IPS DF 6.9 (cell line): ENCODE measurements at places on chromosomes 2 and 18.

DNA sequence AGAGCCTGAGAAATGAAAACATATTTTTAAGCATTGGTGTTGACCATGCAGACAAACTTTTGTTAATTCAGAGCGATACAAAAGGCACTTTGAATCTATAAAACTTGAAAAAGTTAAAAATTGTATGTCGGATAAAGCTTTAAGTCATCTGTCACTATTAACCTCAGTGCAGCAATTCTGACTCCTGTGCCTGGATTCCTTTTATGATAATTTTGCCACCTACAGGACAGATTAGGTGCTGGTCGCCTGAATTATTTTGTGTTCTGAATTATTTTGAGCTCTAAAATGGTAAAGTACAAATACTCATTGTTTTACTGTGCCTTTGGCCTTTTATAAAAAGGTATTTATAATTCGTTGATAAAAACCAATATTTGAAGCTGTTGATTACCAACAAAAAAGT is 19.4 kb upstream of the RNF138 start:
- DNase-seq: no peak

DNA sequence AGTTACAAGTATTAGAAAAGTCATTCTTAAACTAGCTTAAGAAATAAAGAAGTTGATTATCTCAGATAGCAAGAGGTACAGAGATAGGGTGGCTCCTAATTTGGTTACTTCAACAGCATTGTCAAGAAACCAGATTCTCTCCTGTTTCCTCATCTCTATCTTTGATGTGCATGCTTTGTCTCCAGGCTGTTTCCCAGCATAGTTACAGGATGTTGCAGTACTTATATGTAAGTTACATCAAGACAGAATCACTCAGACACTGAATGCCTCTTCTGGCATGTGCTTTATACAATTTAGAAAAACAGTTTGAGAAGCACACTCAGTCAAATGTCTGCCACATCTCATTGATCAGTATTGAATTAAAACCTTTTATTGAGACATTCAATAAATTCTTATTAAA is 189.5 kb upstream of the UBE2E3 start:
- DNase-seq: no peak

GRCh38 chr18:23484561-23485182 is 18.6 kb upstream of the RMC1 start:
- no peak for DNase-seq

DNA sequence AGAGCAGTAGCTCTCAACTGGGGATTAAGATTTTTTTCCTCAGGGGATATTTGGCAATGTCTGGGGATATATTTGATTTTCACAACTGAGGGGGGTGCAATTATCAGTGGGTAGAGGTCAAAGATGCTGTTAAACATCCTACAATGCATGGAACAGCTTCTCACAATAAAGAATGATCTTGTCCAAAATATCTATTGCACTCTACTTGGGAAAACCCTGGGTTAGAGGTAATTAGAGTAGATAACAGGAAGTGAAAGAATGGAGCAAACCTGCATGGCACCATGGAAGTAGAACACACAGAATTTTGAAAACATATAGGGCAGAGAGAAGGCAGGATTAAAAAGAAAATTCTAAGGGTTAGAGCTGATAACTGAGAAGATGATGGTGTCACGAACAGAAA is 26.4 kb upstream of the PPM1B start:
- DNase-seq: no peak

- no peak for DNase-seq
Measured at GRCh38 chr2:118321432-118322105, 233.3 kb downstream of the INSIG2 start.
